Uterus (tissue), 4 donors: ENCODE measurements at places on chromosomes 1 and 21.

DNA sequence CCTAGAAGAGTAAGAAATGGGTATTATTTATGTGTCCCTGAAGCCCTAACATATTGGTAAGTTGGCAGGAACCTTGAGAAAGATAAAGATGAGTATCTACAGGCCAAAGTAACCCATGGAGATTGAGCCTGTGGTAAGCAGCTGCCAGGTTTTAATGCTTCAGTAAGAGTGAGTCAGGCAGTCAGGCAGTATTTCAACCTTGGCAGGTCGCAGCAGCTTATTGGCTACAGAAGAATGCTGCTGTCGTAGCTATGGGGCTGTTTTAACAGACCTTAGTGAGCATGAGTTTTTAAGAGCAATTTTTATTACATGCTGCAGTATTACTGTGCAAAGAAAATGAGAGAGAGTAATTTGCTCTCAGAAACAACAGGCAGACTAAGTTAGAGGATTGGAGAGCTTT, 10.3 kb upstream of the SLC30A10 start:
- peak; percentile 20 for DNase-seq

GRCh38 chr1:26853156-26853555, 9.8 kb upstream of the SFN start:
- peak; percentile 83 for DNase-seq

- DNase-seq, result no peak
Measured at GRCh38 chr1:109479311-109479710, 4.4 kb upstream of the ATXN7L2 start.

- no peak for DNase-seq
Measured at GRCh38 chr1:84611796-84612195, 37.6 kb upstream of the CTBS start.

GRCh38 chr1:216566641-216567205, 143.5 kb upstream of the USH2A start:
- no peak for DNase-seq

GRCh38 chr1:52007215-52008002, 16.9 kb upstream of the RAB3B start:
- DNase-seq, result no peak

DNA sequence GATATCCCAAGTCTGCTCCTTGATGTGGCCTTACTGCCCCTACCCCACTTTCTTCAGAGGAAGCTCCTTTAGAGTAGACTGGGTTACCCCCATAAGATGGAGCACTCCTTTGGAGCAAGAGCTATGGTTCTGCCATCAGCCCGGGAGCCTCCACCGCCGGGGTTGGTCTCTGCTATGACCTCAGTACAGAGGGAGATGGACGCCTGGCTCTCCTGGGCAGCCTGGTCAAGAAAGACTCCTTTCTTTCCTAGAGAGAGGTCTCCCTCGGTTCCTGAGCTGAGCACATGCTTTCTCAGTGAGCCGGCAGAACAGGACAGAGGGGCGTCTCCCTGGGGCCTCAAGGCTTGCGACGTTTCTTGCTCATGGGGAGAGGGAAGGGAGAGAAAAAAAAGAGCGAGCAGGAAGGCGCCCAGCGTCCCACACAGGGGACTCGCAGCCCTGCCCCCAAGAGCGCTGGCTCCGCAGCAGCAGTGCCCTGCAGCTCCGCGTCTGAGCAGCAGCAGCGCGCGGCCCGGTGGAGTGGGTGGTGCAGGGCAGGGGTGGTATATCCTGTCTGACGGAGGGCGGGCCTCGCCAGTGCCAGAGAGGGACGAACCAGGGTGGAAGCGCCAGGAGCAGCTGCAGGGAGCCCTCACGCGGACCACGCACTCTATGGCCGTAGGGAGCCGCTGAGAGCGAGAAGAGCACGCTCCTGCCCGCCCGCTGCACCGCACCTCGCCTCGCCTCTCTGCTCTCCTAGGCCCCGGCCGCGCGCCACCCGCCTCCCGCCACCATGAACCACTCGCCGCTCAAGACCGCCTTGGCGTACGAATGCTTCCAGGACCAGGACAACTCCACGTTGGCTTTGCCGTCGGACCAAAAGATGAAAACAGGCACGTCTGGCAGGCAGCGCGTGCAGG, at the start of gene PKP1:
TSS of gene PKP1 (plus strand) at position 576 of the 899 bp plus-strand sequence. CDS start at position 773, 197 bp downstream.
- DNase-seq, result no peak
